H4 (cell line): ENCODE measurements at places on chromosomes 16 and 17.

- DNase-seq, result peak; percentile 44
Measured at GRCh38 chr16:80619824-80620223, 79.0 kb downstream of the DYNLRB2 start.

GRCh38 chr16:19882186-19882585 is 2.5 kb downstream of the GPRC5B start:
- no peak for DNase-seq

- peak; percentile 78 for DNase-seq
Measured at GRCh38 chr17:37824534-37825485, 80.0 kb upstream of the HNF1B start.

- DNase-seq, result no peak
Measured at GRCh38 chr17:59423903-59424302, 92.4 kb downstream of the YPEL2 start.

DNA sequence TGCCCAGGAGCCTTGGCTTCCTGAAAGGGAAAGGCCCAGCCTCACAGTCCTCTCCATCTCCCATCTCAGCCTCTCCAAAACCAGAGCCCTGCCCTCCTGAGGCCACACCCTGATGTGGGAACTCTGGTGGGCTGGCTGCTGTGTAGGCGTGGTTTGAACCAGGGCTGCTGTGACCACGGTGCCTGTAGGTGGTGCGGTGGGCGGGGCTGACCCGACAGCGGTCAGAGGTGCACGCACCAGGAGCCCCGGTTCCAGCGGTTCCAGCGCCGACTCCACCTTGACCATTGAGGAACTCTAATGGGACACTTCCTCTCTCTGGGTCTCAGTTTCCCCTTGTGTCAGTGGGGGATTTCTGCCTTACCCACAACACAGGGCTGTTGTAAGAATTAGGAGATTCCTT is 2.4 kb downstream of the RAP1GAP2 start:
- DNase-seq, result no peak

DNA sequence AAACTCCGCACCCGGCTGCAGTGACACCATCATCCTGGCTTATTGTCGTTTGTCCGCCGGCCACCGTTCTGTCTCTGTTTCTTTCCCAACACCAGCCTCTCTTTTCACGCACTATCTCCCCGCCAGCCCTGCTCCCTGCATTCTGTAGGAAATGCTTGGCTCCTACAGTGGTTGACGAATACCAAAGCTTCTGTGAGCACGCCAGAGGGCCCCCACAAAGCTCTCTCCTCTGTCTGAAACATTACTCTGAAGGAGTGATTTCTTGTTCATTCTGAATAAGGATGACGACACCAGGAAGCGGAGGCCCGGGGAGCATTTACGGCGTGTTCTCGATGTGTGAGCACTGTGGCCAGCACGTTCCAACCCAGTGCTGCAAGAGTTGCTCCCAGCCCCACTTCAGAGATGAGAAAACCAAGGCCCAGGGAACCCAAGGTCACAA is 58.8 kb downstream of the ADCY9 start:
- DNase-seq, result no peak

DNA sequence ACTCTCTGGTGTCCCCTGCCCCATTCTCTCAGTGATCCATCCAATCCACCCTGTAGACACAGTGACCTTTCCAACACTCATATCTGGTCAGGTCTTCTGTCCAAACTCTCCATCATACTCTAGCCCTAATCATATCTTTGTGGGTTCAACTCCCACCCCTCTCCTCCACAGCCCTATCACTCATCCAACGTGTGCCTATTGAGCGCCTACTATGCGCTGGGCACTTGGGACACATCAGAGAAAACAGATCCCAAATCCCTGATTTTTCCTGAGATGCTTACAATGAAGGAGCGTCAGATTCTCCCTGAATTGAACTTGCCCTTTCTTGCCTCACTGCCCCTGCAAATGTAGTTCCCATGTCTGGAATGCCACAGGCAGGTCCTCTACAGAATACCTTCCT is 1.8 kb downstream of the DCTPP1 start:
- DNase-seq, result no peak

DNA sequence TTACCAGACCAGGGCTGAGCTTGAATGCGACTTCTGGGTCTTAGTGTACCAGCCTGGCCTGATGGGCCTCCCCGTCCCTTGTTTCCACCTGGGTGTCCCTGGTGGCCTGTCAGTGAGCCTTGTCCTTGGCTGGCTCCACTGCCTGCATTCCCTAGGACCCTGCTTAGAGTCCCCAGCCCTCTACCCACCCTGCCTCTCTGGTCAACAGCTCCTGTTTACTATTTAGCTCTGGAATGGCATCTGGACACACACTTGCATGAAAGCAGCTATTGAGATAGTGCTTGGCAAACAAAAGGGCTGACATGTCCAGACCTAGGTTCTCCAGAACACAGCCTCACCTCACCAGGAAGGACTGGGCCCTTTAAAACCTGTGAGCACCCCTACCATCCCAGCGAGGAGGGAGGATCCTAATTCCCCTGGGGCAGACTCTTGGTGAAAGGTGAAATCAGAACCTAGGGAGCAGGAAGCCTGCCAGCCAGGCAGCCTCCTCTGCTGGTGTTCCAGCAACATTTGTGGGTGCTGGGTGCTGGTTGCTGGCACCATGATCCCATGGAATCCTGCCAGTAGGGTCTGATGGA is 38.8 kb downstream of the RAI1 start:
- no peak for DNase-seq

- no peak for DNase-seq
Measured at GRCh38 chr17:7557775-7558543, 591 bp upstream of the TNFSF13 start.

- no peak for DNase-seq
Measured at GRCh38 chr16:23570992-23571632, 13.6 kb downstream of the UBFD1 start.

- DNase-seq, result no peak
Measured at GRCh38 chr16:58016840-58017446, 8.6 kb upstream of the MMP15 start.

DNA sequence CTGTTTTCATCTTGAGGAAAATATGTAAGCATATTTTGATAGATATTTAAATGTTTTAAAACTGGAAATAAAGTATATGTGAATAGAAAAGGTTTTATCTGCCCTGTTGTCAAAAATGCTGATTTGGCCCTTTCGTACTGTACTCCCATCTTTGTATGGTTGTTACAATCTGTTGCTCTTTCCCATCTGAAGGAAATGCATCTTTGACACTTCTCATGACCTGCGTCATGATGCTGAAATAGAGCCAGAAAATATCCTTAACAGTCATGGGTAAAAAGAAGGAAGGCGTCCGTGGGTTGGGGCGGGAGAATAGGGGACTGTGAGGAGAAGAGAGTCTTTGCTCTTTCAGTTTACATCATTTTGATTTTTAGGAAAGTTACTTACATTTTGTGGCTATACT is 327.7 kb downstream of the BCAS3 start:
- no peak for DNase-seq

DNA sequence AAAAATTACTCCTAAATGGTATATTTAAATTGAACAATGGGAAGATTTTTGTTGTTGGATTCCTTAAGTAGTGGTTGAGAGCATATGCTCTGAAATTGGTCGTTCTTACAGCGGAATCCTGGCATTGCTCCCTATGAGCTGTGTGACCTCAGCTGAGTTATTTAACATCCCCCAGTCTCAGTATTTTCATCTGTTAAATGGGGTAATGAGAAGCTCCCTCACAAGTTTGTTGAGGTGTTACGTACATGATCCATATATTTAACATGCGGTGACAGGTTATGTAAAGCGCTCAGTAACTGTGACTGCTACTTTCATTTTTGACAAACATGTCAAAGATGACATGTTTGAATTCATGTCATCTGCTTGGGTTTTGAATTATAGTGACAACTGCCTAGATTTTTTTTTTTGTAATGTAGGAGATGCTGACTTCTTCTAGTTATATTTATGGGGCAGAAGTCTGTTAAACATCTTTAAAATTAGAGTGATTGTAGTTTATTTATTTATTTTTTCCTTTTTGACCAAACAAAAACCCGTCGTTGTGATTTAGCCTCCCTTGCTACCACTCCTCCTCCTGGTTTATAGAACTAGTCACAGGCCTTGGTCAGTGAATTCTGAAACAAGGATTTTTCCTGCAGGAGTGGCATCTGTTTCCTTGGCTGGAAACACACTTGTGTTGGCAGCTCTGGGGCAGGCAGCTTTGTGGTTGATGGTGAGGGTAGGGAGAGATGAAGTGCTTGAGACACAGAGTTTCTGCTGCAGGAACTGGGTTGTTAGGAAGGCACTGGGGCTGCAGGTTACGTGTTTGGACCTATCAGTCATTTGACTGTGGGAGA is 268.8 kb downstream of the SNX29 start:
- DNase-seq, result no peak

DNA sequence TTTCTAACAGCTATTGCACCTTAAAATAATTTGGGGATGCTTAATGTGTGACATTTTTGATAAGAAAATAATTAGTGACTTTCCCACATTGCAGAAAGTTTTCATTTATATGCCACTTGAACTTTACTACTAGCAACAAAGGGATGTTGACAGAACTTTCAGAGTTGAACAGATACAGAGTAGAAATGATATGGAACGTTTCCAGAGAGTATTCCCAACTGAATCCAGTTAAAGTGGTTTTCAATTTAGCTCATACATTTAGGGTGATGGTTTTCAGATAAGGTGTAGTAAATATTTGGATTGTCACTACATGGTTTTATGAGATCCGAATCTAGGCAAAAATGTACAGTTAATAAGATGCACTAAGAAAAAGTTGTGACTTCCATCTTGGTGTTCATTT is 17.3 kb downstream of the MAP2K4 start:
- DNase-seq, result no peak
